ENCODE measurements at places on chromosomes 6 and 20.

DNA sequence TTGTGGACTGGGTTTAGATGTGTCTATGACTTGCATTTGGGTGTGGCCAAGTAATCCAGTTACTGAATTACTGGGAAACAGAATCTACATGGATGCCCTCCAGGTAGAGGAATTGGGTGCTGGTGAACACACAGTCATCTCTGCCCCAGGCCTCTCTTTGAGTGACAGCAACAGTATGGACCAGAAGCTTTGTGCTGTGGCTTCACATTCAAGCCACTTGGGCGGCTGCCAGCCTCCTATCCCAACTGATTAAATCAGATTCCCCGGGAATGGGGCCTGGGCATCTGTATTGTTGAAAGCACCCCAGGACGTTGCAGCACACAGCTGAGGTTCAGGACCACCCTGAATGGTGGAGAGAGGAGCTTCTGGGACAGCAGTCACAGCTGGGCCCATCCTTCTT lies 144.6 kb downstream of the DHX35 start:
- DNase-seq: no peak

DNA sequence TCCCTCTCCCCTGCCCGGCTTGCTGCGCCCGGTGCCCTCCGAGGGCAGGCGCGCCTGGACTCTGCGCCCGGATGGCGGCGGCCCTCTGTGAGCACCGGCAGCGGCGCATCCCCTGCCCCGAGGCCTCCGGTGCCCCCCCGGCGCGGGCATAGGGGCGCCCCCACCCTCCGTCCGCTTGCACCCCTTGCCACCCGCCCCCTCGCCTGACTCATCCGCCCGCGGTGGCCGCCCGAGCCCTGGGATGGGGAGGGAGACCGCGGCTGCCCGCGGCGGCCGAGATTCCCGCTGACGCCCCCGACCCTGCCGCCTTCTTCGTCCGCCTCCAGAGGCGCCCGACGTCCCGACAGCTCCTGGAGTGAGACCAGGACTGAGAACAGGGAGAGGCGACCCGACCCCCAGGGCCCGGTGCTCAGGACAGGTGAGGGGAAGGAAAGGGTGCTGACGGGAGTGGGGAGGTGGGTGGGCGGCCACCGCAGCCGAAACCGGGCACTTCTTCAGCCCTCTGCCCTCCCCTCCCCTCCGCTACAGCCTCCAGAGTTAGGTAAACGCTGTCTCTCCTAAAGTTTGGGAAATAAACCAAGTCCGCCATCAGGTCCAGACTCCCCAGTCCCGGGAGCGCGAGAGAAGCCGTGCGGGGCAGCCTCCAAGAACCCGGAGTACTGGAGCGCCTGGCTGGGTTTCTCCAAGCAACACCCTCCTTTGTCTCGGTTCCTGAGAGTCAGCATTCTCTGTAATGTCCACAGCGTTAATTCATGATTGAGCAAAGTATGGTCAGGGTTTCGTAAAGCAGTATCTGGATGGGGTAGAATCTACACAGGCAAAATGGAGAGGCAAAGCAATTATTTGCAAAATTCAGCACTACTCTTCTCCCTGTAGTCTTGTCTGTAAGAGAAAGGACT lies 539 bp downstream of the TMEM200A start:
- peak; percentile 59 for DNase-seq

DNA sequence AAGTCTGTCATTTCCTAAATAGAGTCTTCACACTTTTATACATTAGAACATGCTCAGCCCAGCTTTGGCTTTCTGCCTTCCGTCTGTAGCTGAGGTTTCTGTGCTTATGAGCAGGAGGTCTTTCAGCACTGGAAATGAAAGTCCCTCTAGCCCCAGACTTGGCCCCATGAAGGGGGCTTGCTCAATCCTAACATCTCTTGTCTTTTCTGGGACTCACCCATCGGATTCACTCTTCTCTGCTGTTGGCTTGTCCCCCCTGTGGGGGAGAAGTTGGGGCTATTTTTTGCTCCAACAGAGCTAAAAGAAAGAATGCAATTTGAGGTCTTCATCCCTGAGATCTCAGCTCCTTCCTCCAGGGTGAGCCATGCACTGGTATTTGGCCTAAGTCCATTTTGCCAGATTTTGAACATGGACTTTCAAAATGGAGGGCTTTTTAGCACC lies 177.7 kb downstream of the MRPL14 start:
- no peak for DNase-seq

GRCh38 chr6:160005861-160006540 lies 37.1 kb downstream of the IGF2R start:
- peak; percentile 83 for DNase-seq

DNA sequence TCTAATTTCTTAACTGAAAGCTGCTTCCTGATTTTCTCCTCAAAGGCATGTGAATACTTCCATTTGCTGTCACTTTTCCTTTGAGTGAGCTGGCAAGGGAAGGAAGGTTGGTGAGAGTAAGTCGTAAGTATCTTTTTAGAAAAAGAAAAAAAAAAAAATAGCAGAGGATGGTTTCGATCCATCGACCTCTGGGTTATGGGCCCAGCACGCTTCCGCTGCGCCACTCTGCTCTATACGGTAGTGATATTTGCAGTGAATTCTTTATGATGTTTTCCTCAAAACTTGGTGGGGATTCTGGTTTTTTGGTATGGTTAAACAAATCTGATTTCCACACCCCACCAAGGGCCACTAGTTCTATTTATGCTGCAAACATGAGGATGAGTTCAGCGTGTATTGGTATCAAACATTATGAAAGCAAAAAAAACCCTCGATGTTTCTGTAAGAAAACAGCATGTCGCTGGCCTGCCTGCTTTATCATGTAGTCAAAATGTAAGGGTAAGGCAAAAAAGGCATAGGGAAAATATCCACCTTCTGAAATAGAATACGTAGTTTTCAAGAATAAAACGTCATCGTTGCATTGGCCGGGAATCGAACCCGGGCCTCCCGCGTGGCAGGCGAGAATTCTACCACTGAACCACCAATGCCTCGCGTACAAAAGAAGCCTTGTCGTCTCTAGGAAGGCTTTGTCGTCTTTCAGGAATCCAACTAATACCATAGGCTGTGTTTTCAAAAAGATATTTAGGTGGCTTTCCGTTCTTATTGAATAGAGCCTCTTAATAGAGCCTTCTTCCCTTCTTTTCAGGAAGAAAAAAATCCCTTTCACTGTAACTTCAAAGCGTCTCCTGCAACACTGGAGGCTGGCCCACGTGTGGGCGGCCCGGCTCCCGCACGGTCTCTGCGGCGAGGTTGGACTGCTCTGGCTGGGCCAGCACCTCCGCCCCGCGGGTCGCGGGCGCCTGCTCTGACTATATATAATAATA lies 9.6 kb downstream of the OR2B2 start:
- DNase-seq: peak; percentile 87

GRCh38 chr6:474453-475185 lies 83.1 kb downstream of the IRF4 start:
- DNase-seq: peak; percentile 68

DNA sequence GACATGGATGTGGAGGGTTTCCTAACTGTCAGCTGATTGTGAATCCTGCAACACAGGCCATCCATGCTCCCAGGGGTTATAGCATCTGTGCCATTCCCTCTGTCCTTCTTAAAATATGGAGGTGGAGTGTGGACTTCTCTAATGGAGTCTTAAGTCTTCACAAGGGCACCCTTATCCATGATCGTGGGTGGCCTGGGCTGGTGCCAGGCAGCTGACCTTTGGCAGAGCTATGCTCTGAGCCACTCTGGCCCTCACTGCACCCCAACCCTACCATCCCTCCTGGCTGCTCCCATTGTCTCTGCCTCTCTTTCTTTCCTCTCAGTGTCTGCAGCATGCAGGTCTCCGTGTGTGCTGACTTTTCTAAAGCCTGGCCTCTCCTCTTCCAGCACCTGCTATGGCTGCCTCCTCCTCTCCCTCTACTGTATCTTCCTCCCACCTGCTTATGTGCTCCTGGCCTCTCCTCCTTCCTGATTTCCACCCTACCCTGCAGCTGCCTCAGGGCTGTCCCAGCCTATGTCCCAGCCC lies 11.2 kb upstream of the PCMTD2 start:
- no peak for DNase-seq

- DNase-seq: no peak
These were observed 131.8 kb upstream of the JARID2 start for GRCh38 chr6:15114061-15114460.

DNA sequence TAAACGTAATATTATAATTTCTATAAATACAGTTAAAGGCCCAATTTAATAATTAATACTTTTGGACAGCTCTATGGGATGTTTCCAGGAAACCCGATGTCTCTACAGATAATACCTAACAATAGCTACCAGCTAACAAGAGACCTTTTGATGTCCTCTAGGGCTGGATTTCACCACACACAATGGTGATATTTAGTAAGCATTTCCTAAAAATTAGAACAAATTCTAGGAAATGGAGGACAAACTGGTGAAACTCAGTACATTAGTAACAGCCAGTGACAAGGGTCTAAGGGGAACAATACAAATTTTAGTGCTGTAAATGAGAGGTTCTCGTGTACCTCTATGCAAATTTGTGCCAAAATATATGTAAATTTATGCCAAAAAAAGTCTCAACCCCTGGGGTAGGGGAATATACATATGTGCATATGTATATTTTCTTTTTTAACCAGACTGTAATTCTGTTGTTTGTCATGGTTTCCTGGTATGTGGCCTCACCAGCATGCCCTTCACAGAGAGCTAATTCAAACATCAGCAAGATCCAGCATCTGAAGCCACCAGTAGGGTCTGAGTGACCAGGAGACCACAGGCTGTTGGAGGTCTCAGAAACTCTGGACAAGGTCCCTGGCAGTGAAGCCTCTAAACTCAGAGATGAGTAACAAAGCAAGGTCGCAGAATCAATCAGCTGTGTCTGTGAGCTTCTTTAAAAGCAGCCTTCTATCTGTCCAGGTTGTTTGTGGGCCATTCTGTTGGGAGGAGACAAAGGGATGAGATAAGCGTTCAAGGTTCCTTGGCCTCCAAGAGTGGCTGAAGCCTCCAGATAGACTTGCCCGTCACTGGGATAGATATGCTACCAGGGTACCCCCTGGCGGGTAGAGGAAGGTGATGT lies 235.1 kb upstream of the RREB1 start:
- DNase-seq: no peak

DNA sequence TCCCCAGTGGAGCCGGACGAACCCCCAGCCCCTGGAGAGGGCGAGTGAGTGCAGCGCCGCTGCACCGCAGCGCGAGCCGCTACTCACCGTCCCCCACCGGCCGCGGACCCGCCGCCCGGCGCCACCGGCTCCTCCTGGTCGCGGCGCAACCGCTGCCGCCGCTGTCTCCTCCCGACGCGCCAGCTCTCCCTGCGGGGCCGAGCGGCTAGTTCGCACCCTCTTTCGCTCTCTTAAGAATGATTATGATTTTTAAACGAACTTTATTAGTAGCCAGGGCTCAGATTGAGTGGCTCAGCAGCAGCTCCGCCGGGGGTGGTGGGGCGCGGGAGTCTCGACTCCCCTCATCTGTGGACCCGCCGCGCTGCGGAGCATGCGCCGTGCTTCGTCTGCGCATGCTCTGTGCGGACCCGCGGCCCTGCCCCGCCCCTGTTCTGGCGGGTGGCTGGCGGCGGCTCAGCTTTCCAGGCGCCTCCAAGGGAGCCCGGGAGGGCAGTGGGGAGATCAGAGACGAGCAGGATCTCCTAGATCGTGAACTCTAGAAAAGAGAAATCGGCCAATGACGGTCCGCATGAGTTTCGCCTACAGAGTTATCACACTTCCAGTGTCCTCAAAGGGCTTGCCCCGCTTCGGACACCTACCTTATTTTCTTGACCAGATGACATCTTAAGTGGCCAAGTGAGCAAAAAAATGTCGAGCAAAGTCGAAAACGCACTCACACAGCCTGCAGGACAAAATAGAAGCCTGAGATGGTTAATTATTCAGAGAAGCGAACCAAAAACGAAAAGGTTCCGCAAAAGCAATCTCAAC lies at the start of gene RAB23:
Gene RAB23 (minus strand): TSS at position 372 of the 807 bp plus-strand sequence. CDS start 11,927 bp downstream, outside the sequence.
- peak; percentile 84 for DNase-seq

DNA sequence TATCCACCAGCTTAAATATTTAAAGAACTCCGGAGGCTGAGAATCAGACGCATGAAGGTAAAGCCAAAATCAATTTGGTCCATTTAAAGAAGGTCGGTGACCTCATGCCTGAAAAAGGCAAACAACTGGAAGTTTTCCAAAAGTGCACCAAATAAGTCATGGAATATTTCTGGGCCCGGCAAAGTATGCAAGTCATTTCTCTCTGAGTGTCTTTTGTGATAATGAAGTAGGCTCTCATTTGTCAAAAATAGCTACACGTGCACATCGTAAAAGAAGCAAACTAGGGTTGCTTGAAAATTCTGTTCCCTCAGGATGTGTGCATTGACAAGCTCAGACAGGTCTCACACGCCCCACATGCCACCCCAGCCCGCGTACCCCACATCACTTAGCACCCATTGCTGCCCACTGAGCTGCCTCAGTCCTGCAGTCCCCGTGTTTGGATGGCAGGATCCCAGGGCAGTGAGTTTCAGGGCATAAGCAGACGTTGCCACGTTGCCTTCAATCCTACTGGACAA lies 20.5 kb upstream of the PYGB start:
- peak; percentile 63 for DNase-seq

GRCh38 chr6:168442646-168443045 lies 1.7 kb downstream of the SMOC2 start:
- DNase-seq: no peak

- no peak for DNase-seq
These were observed 70.0 kb upstream of the SMIM29 start for GRCh38 chr6:34318499-34319470.

DNA sequence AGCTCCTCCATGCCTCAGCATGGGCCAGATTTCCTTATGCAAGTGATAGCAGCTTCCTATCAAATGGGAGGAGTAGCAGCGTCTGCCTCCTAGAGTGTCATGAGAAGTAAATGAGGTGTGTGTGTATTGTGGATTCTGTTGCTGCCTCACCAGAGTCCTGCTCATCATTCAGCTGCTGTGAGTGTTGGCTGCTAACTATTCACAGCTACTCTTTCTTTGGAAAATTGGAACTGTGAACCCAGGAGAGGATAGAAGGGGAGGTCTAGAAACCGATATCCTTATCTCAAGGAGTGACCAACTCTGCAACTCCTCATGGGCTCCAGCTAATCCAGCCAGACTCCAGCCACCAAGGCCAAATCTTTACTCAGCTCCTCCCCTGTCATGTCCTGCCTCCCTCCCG lies 63.3 kb downstream of the TOX2 start:
- no peak for DNase-seq

DNA sequence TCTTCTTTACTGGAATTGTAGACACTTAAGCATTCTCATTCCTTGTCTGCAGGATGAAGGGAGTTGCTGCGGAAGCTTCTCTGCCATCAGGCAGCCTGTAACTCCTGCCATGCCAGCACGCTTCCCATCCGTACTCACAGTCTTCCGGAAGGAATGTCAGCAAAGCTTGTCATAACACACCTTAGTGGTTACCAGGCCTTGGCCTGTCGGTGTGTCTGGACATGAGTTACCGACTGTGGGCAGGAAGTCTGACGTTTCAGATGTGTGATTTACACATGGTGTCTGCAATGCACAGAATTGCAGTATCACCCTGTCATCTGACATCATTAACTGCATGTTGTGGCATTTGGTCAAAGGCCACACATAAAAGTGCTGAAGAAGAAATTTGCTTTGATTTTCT lies 102.2 kb downstream of the SLC24A3 start:
- DNase-seq: no peak

DNA sequence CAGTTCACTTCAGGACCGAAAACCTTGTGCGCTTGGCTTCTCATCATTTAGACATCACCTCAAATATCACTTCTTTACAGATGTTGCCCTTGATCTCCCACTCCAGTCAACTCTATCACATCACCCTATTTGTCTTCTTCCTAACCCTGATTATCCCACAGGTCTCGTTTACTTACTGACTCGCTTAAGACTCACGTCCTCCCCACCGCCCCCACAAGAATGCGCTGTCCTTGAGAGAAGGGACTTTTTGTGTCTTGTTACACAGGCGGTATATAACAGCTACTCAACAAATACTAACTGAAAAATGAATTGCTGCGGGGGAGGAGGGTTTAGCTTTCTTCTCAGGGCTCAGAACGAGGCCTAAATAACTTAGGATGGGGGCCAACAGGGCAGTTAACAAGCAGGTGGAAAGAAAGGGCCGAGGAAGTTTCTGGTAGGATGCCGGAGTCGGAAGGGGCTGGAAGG lies 527 bp downstream of the TOMM34 start:
- no peak for DNase-seq
